ENCODE measurements at places on chromosomes 7 and 10.

- DNase-seq = no peak
These were observed 110.3 kb upstream of the ANLN start for GRCh38 chr7:36279200-36279925.

GRCh38 chr10:15781381-15781960 is 61.7 kb upstream of the ITGA8 start:
- no peak for DNase-seq

- no peak for DNase-seq
These were observed 138.2 kb downstream of the C10orf105 start for GRCh38 chr10:71581376-71581775.

DNA sequence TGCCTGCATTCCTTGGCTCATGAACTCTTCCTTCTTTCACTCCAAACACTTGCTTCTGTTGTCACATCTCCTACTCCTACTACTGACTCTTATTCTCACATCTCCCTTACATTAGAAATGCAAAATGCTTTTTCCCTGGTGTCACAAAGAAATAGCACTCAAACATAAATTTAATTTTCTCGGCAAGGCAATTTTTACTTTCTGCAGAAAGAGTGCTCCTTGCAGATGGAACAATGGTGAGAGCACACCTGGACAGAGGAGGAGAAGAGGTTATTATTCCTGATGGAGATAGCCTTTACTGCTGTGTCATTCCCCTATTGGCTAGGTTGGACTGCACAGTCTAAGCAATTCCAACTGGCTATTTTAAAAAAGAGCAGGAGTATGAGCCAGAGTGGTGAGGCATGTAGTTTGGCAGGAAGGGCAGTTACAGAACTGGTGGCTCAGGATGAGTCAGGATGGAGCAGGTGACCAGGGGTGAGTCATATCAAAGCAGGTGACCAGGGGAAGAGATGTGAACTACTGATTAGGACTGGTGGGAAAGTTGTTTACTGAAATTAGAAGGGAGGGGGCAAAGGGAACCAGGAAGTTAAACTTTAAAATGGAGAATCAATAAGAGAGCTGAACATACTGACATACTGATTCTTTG is 52.9 kb downstream of the CYP2C9 start:
- DNase-seq = no peak

GRCh38 chr7:90613088-90613498 is 17.0 kb downstream of the CDK14 start:
- peak; percentile 89 for DNase-seq

GRCh38 chr10:131211559-131211958 is 100.0 kb downstream of the TCERG1L start:
- DNase-seq = no peak

- no peak for DNase-seq
These were observed 1.0 kb downstream of the SYPL1 start for GRCh38 chr7:106110885-106111654.

GRCh38 chr7:137732168-137732567 is 114.6 kb downstream of the DGKI start:
- DNase-seq = no peak

GRCh38 chr10:125084191-125084613 is 76.2 kb downstream of the CTBP2 start:
- DNase-seq = no peak

- no peak for DNase-seq
These were observed 6.0 kb downstream of the PDGFA start for GRCh38 chr7:513521-514166.

DNA sequence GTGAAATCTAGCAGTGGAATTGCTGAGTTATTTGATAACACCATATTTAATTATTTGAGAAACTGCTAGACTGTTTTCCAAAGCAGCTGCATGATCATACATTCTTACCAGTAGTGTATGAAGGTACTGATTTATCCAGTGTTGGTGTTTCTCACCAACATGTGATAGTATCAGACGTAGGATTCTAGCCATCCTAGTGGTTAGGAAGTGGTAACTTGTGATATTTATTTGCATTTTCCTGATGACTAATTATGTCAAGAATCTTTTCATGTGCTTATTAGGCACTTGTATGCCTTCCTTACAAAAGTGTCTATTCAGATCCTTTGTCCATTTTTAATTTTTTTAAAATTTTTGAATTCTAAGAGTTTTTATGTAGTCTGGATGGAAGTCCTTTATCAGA is 54.2 kb upstream of the PLXDC2 start:
- DNase-seq = no peak

DNA sequence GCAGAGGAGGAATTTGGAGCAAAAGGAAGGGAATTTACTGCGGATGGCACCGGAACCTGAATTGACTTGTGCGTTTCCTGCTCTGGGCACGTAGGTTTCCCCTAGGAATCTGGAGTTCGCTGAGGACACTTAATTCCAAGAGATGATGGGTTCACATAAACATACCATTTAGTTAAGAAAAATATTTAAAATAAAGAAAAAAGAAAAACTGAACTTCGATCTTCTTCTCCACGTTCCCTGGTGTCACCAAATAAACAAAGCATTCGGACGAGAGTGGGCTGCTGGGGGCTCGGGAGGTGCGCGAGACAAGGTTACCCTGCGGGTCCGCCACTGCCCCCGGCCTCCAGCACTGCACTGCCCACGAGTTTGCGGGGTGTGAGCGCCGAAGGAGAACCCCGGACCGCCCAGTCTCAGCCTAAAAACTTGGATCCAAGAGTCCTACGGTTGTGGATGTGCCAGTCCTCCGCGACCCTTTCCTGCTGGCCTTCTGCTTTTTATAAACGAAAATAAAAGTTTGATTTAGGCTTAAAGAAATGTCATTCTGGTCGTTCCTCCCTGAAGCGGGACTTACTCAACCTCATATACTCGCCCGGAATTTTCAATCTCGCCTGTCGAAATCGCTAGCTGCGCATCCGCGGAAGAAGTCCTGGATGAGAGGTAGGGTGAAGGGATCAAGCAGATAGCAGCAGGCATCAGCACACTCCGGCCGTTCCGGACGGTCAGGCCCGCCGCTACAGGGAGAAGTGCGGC is 30.3 kb downstream of the SKIDA1 start:
- peak; percentile 47 for DNase-seq

DNA sequence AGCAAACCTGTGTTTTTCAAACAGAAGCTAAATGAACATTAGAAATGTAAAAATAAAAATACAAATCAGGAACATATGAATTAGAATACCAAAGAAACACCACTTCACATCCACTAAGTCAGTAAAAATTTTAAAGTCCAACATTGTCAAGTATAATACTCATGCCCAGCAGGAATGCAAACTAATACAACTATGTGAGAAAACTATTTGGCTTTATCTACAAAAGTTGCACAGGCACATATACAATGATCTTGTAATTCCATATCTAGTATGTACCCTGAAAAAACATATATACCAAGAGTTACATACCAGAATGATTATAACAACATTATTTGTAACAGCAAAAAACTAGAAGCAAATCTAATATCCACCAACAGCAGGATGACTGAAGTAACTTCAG is 91.1 kb downstream of the RNF32 start:
- no peak for DNase-seq

DNA sequence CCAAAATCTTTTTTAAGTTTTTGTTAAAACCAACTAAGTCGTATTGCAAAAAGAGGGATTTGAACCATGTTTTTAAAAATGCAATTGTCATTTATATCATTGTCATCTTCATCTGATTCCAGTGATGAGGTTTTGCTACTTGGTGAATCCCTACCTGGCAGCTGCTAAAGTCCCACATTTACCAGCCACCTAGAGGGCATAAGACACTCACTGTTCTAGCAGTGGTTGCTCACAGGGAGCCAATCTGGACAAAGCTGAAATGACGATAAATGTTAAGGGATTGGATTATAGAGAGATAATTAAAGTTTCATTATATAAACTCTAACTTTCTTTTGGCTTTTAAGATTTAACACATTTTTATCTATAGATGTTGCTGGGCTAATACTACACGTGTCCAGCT is 18.7 kb downstream of the KIFBP start:
- DNase-seq = no peak

GRCh38 chr7:549066-549890 is 29.6 kb upstream of the PDGFA start:
- no peak for DNase-seq

DNA sequence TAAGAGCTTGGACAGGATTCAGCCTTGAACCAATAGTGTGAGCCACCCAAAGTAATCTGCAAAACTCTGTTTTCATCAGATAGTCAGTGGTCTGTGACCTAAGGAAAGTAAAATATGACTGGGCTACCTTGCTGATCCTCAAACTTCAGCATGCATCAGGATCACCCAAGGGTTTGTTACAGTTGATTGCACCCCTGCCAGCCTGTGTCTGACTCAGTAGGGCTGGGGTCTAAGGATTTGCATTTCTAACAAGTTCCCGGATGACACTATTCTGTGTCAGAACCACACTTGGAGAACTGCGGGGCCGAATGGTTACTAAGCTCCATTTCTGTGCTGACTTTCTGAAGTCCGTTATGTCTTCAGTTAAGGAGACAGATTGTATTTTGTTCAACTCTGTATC is 40.6 kb upstream of the TSPAN13 start:
- no peak for DNase-seq

GRCh38 chr7:124403112-124403511 is 362.5 kb downstream of the GPR37 start:
- DNase-seq = no peak

DNA sequence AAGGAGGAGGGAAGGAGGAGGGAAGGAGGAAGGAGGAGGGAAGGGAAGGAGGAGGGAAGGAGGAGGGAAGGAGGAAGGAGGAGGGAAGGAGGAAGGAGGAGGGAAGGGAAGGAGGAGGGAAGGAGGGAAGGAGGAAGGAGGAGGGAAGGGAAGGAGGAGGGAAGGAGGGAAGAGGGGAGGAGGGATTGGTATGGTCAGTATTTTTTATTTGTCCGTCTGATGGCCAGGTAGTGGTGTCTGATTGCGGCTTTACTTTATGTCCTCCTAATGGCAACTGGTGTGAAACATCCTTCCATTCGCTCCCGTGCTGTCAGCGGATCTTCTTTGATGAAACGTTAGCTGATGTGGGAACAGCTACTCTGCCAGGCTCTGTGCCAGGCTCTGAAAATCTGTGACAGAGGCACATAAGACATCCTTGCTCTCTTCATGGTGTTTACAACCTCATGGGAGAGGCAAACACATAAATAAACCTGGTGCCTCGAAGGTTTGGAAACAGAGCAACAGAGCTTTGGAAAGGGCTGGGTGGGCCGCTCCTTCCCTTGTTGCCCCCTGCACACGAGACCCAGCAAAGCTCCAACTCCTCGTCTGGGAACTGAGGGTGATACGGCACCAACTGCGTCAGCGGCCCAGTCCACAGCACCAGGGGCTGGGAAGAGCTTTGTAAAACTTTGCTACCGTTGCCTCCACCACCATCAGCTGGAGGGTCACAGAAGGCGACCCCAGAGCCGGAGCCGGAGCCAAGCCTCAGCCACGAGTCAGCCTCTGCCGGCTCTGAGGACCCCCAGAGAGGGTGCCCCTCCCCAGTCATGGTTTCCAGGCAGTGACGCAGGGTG is 40.3 kb downstream of the PDGFA start:
- no peak for DNase-seq

GRCh38 chr7:113161050-113161449 is 42.7 kb upstream of the SMIM30 start:
- peak; percentile 23 for DNase-seq

GRCh38 chr7:23294549-23295400 is 4.4 kb upstream of the MALSU1 start:
- peak; percentile 74 for DNase-seq

DNA sequence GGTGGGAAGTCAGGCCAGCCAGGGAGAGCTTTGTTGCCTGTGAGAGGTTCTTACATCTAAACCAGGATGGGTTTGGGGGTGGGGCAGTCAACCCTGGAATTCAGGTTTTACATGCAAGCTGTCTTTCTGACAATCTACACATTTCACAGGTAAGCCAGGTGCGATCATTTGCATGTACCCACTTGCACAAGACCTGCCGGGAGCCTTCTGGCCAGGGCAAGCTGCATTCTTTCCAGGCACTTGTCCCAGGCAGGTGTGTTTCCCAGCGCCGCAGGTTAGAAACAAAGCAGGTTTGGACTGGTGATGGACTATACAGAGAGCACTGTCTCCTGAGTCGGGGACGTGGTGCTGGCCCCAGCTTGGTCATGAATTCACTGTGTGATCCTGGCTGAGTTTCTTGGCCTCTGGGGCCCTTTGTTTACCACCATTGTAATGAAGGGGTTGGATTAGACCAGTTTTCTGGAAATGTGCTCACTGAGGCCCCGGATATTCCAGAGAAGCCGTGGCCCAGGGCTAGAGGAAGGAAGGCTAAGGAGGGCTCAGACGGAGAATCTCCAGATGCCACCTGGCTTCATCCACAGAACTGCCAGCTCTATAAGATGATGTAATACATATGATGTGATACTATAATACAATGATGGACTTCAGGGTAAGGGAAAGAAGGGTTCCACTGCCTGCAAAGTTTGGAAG is 205.2 kb upstream of the SVIL start:
- DNase-seq = no peak

- no peak for DNase-seq
These were observed 28.7 kb upstream of the SEPHS1 start for GRCh38 chr10:13376746-13377145.

DNA sequence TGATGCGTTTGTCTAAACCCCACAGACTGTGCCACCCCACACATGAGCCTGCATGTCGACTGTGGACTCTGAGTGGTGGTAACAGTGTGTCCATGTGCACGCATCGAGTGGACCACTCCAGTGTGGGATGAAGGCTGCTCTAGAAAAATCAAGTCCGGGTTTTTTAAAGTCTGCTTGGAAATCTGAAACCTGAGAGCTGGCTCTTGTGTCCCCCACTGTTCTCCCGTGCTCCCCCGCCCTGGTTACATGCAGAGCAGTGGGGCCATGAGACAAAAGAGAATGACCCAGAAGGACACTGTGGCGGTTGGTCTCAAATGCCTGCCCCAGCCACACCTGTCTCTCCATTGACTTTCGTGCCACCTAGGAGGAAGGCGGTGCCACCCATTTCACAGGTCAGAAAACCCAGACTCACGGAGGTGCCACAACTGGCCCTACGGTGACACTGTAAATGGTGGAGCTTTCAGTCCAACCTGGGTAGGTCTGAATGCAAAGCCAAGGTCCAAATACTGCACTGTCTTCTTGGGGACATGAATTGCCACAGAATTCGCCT is 27.3 kb upstream of the PWWP2B start:
- DNase-seq = no peak

- no peak for DNase-seq
These were observed 143.1 kb downstream of the BMPER start for GRCh38 chr7:34048445-34048844.

DNA sequence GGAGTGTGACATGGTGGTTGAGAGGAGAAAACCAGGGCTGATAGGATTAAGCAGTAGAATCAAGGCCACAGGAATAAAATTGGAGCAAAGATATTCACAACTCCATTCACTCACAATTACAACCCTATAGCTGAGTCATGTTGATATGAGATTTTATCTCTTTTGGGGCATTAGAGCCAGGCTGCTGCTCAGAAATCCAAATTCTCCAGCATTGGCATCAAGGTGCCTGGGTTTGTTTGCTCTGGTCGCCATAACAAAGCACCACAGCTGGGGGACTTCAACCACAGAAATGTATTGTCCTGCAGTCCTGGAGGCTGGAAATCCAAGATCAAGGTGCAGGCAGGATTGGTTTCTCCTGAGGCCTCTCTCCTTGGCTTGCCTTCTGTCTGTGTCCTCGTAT is 52.5 kb upstream of the GRB10 start:
- DNase-seq = no peak

All from MV-4-11 (cell line).